ENCODE measurements at places on chromosomes 6 and 20.

DNA sequence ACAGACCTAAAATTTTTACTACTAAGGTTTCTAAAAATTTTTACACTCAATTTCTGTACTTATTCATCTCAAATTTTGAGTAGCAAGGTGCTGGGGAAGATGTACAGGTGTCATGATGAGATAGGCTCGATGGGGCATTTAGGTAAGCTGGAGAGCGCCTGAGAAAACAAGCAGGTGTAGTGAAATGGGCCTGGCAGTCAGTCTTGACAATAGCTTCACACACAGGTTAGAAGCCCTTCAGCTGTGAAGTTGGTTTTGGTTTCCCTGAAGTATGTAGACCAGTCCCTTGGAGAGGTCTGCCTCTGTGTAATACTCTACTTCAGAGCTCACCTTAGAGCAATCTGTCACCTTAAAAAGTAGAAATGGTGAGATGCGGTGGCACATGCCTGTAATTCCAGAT, 144.0 kb upstream of the SCGN start:
- no peak for DNase-seq

DNA sequence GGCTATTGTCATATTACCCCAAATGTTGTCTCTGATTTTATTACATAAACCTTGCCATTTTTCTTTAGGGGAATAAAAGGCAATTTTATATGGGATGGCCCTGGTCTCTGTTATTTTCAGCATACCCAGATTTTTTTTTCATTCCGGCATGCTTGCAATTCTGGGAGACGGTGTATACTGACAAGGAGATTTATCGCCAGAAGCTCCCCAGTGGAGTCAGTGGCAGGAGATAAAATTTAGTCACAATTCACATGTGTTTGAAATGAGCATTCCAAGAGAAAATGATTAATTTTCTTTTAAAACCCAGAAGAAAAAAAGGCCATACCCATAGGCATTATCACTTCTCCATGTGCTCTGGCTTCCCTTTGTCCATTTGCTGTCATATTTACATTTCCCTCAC, 250.8 kb upstream of the RSPO3 start:
- DNase-seq: no peak

DNA sequence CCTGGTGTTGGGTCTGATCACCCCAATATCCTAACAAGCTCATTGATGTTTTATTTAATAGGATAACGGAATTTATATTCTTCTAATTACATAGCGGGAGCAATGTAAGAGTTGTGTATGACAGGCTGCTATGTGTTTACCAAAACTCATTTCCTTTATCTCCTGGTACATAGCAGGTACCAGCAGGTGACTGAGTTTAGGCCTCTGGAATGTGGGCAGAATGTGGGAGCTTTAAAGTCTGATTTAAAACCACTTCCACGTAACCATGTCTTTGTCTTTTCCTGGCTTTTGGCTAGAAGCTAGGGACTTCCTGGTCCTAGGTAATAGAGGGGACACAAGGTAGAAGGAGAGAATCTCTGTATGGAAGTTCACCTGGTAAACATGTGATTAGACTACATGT, 504.6 kb upstream of the SYNCRIP start:
- DNase-seq: no peak

GRCh38 chr6:20221421-20221820, 9.2 kb upstream of the MBOAT1 start:
- no peak for DNase-seq

GRCh38 chr6:121531658-121532169, 96.3 kb downstream of the GJA1 start:
- DNase-seq: no peak

GRCh38 chr20:51128198-51128597, 105.3 kb upstream of the KCNG1 start:
- DNase-seq: no peak

GRCh38 chr6:166555086-166555485, 31.4 kb downstream of the RAMACL start:
- no peak for DNase-seq

DNA sequence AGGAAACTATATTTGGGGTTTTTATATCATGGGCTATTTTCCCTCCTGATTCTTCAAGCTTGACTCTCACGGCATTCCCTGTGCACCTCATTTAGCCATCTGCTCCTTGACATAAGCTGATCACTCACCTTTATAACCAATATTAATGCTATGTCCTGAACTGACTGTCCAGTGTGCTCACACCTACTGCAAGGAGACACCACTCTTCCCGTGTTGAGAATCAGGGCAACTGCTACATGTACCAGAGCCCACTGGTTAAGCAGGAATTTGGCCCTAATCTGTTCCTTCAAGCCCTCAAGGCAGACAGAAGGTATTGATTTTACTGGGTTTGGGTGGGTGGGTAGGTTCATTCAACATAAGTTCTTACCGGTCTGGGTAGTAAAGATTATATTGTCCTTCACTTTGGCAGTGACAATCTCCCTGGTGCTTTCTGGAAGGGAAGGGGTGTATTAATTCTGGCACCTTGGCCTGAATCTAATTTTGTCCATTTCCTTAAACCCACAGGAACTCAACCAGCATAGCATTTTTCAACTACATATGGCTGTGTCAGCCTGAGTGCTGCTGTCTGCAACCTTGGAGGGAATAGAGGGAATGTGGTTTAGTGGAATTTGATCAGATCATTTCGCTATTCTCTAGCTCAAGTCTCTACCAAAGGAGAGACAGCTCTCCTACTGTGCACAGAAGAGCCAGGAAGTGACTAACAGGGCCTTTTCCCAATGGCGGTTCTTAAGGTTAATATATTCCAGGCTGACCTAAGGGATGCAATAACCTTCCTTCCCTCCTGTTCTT, 293.2 kb downstream of the BTBD9 start:
- DNase-seq: no peak

- no peak for DNase-seq
Observed at GRCh38 chr6:87944541-87944954, 103.1 kb upstream of the SPACA1 start.

- DNase-seq: no peak
Observed at GRCh38 chr20:62161347-62161746, 17.8 kb downstream of the SS18L1 start.

DNA sequence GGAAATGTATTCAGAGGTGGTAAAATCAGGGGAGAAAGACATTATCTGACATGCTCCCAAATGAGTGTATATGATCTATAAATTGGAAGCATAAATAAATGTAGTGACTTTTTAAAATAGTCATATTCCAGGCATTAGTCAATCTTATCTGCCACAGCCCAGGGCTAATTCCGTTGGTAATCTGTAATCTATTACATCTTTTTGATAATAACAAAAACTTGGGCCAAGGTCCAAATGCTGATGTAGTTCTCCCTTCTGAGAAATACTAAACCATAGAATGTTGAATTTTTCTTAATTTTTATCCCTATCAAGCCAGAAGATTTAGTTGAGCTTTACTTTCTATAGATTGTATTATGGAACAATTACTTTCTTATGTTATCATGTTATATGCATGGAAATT, 1279.8 kb downstream of the EPHA7 start:
- DNase-seq: no peak

DNA sequence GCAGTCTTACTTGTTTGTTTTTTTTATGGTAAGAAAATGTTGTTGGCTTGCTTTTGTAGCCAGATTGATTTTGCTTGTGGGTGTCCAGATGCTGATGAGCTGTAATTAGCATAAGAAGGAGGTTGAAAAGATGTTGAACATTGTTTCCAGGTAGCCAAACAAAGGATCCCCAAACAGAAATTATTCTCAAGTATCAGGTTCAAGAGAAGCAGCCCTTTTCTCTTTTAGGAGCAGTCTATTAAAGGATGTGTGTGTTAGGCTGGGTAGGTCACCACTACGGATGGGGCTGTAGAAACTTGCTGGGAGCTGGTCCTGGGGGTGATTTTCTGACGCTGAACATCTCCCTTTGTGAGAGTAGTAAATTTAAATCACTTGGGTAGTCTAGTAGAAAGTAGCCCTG, 86.9 kb upstream of the VSTM2L start:
- DNase-seq: no peak

DNA sequence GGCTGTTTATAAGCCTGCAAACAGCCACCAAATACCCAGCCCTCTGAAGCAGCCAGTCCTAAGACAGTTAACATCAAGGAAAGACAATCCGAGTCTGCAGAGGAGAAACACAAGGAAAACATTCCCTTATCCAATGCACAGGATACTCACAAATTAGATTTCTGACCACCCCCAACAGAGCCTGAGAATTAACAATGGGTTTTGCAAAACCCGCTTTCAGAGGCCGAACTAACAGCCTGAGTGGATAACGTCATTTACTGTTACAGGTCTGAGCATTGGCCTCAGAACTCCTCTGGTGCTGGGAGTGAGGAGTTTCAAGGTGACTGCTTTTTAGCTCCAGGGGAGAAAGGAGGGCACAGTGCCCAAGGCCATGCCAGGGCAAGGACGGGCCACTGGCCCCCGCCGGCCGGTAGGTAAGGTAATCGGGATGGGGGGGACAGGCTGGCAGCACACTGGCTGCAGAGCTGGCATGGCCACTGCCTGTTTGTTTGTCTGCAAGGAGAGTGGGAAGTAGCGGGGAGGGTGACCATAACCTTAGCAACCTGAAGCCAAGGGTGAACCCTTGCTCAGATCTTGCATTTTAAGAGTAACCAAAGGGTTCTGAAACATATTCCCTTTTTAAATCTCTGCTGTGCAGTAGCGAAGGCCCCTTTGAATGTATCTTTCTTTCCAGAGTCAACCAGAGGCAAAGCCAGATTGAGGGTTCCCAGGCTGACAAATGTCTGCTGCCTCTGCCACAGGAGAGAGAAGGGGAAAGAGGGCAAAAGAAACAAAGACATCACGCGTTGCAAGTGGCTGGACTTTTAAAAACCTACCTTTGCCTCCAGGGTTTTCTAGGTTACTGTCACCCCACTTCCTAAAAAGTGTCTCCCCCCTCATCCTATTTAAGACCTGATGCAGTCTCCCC, 3.9 kb downstream of the ZMYND8 start:
- DNase-seq: no peak

DNA sequence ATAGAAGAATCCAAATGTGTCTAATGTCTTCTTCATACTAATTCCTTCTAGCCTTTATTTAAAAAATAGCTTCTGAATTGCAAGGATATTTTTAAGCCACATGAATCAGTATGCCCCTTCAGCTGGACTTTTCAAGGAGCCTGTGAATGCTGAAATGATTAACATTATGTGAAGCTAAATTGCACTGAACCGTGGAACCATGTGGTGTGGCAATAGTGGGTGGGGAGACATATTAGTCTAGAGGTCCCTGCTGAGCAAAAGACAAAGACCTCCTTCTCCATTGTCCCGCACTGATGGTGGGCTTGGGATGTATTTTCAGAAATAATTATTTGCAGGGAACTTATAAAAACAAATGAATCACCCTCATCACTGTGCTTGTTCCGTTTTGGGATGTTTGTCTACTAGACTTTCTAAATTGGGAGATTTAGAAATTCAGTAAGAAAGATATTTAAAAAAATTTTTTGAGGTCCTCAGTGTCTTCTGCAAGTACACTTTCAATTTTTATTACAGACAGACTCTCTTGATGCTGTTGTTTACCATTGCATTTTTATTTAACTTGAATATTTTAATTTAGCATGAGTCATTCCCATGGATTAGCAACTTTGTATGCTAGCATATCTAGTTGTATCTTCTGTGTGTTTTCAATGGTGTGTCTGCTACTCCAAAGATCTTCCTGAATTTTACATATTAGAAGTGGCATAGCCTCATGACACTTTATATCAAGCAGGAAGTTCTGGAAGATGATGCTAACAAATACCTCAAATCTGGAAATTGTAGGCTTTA, 238.1 kb downstream of the LAMA2 start:
- no peak for DNase-seq

GRCh38 chr20:52843425-52843824, 128.7 kb upstream of the TSHZ2 start:
- DNase-seq: no peak

GRCh38 chr6:63347599-63347998, 27.8 kb upstream of the LGSN start:
- DNase-seq: no peak

GRCh38 chr20:17150858-17151257, 76.0 kb upstream of the PCSK2 start:
- no peak for DNase-seq

GRCh38 chr6:31116661-31117385, 2.2 kb downstream of the PSORS1C1 start:
- no peak for DNase-seq

GRCh38 chr20:14759979-14760378, 422.6 kb upstream of the FLRT3 start:
- no peak for DNase-seq

GRCh38 chr6:68778356-68779020, 143.4 kb downstream of the ADGRB3 start:
- DNase-seq: no peak

DNA sequence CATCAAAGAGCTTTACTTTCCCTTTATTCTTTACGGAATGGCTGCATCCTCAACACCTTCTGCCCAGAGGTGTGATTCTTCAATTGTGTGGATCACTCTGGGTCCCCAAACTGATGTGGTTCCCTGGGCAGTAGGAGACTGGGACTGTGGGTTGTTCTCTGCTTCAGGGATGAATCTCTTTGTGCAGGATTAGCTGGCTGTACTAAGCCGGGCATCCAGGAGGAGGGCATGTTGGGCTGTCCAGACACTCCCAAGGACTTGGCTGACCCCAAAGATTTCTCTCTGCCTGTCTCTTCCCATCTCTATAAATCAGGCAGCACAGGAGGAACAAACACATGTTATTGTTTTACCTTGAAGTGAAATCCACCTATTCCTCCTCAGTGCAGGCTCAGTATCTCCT, 15.3 kb downstream of the FARS2 start:
- DNase-seq: no peak

DNA sequence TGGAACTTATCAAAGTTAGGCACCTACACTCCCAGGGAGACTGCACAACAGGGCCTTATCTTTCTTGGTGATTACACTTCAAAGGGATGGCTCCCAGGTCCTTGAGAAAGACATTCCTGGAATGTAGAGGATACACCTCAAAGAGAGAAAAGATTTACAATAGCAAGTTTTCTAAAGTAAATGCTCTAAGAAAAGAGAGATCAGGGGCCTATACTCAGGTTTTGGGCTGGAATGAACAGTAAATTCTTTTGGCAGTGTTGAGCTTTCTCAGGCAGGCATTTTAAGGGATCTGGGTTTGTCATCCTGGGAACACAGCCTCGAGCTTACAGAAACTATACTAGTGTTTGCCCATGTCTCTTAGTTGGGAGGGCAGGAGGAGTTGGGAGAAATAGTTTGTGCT, 31.7 kb upstream of the ME1 start:
- DNase-seq: no peak

- DNase-seq: no peak
Observed at GRCh38 chr6:69632932-69633331, 163.9 kb downstream of the LMBRD1 start.

DNA sequence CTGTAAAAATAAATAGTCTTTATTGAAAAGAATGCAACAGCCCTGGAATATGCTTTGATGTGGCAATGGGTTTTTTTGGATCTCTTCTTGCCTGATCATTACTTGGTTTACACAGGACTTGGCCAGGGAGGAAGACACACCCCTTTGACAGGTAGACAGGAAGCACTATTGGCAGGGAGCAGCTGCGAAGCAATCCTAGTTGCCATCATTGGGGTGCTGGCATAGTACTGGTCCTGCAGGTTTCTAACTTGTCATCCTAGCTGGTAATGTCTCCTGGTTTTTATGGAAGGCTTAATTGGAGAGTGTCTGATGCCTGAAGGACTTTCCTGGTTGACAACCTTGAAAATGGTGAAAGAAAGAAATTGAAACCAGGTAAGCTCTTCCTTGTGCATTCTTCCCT, 71.2 kb upstream of the CCN6 start:
- DNase-seq: no peak

- DNase-seq: no peak
Observed at GRCh38 chr20:44990957-44991356, 24.6 kb downstream of the STK4 start.

GRCh38 chr6:86357877-86358276, 579.5 kb upstream of the HTR1E start:
- DNase-seq: no peak
